AG04449 (cell line): ENCODE measurements at places on chromosomes 5 and 9.

DNA sequence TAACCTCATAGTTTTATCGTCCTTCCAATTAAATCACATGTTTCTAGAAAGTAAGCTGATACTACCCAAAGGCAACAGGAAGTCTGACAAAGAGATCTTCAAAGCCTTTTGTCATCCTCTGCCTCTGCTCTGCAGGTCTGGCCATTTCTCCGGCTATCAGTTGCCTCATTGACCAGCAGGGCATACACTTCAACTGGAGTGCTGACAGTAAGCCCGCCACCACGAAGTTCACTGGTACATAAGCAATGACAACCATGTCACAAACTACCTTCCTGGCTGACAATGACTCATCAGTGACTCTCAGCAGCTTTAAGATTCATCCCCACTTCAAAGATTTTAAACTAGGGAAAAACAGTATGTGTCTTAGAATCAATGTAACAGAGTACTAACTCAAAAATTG is 20.6 kb downstream of the SPTLC1 start:
- no peak for DNase-seq

DNA sequence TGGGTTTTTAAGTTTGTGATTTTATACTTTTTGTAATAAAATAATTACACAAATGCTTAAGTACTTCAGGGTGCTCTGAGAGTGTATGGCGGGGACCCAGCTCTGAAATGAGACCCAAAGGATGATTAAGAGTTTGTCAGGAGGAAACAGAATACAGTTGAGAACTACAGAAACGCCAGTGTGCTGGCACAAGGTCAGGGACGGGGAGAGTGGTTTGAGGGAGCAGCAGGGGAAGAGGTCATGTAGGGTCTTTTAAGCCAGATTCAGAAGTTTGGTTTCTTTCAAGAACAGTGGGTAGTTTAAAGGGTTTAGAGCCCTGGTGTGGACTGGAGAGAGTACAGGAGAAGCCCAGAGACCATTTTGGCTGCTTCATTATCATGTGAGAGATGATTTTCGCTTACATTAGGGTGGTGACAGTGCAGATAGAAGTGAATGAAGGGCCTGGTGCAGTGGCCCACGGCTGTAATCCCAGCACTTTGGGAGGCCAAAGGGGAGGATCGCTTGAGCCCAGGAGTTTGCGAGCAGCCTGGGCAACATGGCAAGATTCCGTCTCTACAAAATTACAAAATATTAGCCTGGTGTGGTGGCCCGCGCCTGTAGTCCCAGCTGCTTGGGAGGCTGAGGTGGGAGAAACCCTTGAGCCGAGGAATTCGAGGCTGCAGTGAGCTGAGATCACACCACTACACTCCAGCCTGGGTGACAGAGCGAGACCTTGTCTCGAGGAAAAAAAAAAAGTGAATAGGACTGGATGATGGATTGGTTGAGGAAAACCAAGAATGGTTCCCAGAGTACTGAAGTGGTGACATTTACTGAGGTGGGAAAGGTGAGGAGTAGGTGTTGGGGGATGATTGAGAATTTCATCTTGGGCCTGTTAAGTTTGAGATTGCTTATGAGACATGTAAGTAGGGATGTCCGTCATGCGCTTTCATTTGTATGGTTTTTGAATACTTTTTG is 1.4 kb upstream of the ETF1 start:
- DNase-seq, result no peak

DNA sequence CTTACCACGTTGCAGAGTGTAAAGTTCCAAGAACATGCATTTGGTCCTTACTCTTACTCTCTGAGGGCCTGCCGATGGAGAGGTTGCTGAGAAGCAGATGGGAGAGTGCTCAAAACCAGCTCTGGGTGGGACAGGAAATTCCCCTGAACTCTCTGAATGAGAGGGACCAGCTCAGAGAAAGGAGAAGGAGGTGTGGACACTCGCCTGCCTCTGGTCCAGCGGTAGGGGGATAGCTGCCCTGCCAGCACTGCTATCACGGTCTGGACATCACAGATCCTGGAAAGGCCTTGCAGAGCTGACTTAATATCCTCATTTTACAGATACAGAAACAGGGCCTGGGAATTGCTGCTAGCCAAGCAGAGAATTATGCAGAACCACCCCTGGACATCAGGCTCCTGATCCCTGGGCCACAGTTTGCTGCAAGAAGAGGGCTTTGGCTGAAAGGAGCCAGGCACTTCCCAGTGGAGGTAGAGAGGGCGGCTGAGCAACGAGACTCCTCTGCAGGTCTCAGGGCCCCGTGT is 4.9 kb downstream of the TRAF1 start:
- DNase-seq, result no peak

DNA sequence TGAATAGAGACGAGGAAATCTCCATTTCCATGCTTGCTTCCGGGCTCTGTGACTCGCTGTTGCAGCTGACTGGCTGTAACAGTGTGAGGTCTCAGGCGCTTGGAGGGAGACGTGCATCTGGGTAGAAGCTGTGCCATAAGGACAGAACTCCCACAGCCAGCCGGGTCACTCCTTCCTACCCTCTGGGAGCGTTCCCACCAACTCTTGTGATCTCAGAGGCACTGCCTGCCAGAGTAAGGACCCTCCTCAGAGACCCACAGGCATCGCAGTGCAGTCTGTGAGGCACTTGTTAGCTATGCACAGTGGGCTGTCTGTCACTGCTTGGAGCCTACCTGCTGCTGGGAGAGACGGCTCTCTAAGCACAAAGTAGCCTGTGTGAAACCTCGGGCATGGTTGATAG is 203.4 kb upstream of the SEMA6A start:
- DNase-seq, result no peak

DNA sequence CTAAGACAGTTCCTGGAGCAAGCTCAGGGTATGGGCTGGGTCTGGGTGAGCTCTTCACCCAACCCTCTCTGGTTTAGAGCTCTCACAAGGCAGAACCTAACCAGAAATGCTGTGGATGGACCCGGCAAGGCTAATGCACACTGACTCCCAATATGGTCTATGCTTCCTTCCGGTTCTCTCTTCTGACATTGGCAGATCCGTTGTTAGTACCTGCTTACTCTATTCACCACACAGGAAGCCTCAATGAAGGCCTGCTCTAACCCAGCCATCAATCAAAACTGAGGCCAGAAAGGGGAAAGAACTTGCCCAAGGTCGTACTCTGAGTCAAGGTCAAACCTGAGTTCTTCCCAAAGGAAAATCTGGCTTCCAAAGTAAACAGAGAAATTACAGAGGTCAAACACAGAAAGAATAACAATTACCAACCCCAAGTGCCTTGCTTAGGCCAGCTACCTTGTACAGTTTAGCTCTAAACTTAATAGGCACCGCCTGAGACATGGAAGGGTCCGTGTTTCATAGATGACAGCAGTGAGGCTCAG is 46.0 kb upstream of the AKNA start:
- no peak for DNase-seq

DNA sequence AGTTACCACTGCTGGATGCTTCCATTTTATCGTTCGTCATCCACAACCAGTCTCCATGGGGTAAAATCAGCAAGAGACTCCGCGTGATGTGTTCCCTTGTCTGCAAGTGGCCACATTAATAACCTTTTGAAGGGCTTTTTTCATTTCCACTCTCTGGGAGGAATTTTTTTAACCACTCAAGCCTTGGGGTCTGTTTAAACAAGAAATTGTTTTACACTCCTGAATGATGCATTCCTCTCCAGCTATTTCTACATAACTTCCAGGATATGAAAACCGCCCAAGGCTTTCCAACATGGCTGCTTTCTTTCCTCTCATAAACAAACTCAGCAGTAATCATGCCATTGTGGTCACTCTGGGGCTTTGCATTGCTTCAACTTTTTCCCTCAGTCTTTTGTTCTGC is 217.2 kb upstream of the DAPK1 start:
- peak; percentile 100 for DNase-seq

DNA sequence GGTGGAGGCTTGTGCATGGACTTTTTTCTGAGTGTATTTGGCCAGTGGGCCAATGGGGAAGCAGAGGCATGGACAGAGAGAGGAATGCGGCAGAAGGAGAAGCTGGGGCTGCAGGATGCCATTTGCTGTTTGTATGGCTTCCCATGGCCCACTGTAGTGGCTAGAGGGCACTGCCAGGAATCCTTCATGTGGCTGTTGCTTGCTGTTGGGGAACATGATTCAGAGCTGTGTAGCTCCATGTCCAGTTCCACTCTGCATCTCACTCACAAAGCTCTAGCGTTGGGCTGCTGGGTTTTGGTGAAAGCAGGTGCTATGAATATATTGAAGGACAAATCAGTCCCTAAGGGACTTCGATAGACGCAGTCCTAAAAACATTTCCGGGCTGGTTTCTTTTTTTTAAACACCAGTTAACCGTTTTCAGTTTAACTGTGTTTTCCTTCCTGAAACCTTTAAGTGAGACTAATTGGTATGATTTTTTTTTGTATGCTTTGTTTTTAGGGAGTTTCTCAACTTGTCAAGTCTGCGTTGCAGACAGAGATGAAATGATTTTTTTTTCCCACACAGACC is 51.3 kb downstream of the SLC22A5 start:
- no peak for DNase-seq

- DNase-seq, result no peak
Measured at GRCh38 chr5:109354761-109355160, 55.0 kb downstream of the PJA2 start.

GRCh38 chr5:82031220-82032119 is 59.6 kb downstream of the ATG10 start:
- DNase-seq, result no peak

- no peak for DNase-seq
Measured at GRCh38 chr5:173891308-173892116, 3.4 kb downstream of the CPEB4 start.

GRCh38 chr9:112422417-112423148 is 42.7 kb downstream of the HSDL2 start:
- no peak for DNase-seq

GRCh38 chr5:82793808-82794419 is 283.3 kb downstream of the TMEM167A start:
- DNase-seq, result no peak

DNA sequence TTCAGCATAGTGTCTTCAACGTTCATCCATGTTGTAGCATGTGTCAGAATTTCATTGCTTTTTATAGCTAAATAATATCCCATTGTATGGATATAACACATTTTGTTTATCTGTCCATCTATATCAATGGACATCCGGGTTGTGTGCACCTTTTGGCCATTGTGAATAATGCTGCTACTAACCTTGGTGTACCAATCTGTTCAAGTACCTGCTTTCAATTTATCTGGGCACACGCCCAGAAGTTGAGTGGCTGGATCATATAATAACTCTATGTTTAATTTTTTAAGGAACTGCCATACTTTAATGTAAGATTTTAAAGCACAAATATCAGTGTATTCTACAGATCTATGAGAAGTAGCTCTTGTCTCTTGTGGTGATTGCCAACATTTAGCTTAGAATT is 43.5 kb downstream of the SCAI start:
- DNase-seq, result no peak

DNA sequence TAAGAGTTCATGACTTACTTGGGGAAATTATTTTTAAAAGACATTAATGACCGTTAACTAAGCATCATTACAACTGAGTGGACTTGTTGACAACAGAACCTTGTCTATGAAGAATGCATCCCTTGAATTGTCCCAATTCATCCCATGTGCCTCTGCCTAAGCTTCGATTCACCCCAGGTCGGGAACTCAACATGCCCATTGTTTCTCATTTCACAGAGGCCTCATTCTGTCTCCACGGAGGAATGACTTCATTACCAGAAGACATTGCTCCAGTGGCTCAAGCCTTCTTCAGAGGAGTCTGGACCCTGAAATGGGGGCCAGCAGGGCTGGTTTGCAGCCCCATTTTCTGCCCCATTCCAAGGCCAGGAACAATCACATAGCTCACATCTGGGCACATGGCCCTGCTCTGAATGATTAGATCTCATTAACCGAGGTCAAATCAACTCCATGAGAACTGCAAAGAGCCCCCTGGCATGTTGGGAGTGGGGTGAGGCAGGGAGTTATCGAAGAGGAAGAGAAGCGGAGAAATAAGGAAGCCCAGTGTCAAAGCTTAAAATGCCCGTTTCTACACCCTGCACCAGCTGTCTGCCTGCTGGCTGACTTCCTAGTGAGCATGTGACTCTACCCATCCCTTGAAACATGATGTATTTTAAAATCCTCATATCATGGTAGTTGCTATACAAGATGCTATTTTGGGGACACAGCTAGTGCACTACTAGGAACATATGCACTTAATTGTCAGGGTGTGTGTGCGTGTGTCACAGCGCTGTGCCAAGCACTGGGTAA is 137.3 kb downstream of the LHFPL2 start:
- no peak for DNase-seq

GRCh38 chr5:32520356-32520755 is 65.0 kb upstream of the SUB1 start:
- no peak for DNase-seq

GRCh38 chr9:89730715-89731114 is 125.9 kb downstream of the GADD45G start:
- DNase-seq, result no peak

DNA sequence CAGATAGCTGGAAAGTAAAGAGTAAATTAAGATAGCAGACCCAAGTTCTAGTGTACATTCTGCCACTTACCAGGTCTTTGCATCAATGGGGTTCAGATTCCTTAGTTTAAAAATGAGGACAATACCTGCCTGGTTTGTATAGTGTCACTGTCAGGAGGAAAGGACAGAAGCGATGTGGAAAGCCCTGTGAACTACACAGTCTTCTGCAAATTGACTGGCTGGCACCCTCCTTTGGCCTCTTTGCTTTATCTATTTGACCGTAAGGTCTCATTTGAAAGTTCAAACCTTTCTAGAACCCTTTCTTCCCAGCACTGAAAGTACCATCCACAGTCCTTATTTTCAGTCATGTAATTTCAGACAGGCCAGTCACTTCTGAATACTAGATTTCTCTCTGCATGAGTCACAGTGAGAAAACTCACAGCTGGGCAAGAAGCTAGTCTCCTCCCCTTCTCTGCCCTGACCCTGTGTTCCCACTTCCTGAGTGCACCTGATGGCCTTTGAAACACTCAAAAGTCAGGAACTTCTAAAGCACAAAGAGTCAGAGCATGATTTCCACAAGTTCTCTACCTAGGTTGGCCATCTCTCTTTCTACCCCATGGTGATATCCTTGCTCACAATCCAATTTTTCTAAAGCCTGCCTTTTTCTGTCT is 91.3 kb upstream of the RASEF start:
- peak; percentile 3 for DNase-seq

- DNase-seq, result no peak
Measured at GRCh38 chr9:83299094-83299493, 236.2 kb upstream of the RASEF start.

DNA sequence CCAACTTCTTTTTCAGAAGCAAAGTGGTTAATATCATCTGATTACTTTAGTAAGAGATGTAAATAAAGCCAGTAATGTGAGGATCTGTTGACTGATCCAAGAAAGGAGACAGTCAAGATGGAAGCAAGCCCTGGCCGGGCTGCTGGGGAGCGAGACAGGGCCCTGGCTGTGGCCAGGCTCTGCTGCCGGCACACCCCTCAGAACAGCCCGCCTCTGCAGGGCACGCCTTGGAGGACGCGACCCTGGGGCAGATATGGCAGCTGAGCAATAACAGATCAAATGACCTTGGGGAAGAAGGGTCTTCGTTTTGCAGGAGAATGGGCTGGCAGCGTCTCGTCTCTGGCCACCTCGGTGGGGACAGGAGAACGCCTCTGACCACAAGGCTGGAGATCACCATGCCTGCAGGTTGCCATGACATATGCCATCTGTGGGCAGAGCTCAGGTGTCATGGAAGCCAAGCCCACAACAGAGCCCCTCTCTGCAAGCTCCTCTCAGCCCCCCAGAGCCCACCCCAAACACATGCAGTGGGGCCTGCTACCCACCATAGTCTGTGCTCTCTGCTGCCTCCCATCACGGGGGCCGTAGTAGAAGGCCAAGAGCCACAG is 206.5 kb downstream of the FANCC start:
- no peak for DNase-seq
